ENCODE measurements at places on chromosomes 7 and 10.

DNA sequence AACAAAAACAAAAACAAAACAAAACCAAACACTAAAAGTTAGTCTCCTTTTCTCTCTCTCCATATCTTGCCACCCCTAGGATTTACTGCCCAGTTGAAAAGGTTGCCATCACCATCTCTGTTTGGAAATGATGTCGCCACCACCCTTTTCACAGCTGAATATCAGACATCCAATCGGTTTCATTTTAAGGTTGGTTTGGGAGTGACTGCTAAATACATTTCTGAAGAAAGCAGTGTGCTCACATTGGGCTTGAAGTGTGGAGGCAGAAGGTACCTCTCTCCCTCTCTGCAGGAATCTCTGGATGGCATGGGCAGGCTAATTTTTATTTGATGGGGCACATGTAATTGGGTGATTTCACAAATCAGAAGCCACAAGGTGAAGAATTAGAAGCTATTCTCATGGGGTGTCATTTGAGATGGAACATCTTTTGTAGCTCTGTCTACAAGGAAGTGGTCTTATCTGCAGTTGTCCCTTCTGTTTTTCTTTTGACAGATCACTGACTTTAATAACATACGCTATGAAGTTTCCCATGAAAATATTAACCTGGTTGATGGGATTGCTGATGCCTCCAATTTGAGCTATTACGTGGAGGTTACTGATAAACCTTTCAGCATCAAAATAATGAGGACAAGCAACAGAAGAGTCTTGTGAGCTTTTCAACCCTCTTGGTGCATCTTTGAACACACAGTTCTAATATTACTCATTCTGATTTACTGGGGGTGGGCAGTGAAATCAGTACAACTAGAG lies 20.1 kb downstream of the MGAM2 start:
- no peak for DNase-seq

DNA sequence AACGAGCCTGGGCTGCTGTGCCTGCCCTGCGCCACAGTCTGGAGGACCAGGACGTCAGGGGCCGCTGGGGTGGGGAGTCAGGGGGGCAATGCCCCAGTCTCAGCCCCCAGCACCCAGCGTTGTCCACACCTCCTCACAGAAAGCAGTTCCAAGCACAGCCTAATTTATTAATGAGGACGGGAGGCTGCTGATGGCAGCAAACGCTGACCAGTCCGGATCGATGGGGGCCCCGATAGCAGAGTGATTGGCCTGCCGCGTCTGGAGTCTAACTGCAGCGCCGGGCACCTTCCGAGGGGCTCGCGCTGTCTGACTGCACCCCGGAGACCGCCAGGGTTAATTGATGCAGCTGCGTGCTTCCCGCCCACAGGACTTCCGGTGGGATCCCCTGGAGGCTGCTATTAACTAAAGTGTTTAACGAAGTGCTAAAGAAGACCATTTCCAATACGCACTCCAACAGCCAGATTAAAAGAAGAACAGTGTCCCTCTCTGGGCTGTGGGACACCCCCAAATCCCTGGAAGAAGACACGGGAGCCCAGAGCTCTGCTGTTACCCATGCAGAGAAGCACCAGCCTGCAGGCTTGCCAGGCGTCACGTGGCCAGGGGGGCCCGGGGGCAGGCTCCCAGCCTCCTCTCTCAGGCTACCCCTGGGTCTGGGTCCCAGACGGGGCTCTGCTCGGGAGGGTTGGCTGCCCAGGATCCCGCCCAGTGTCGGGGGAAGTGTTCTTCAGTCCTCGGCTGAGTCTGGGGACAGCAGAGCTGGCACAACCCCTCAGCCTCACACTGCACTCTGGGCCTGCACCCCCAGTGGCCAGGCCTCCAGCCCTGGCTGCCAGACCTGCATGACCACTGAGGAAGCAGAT lies 63.8 kb downstream of the MICALL2 start:
- no peak for DNase-seq

DNA sequence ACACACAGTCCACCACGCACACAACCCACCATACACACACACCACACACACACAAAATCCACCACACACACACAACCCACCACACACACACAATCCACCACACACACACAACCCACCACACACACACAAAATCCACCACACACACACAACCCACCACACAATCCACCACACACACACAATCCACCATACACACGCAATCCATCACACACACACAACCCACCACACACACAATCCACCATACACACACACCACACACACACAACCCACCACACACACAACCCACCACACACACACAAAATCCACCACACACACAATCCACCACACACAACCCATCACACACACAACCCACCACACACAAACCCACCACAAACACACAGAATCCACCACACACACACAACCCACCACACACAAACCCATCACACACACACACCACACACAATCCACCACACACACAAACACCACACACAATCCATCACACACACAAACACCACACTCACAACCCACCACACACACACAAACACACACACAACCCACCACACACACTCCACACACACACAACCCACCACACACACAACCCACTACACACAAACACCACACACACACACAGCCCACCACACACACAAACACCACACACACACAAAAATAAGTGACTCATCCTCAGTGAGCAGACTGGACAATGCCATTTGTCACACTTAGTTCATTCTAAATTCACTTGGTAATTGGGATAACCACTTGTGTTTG lies 8.8 kb upstream of the REPIN1 start:
- DNase-seq, result no peak

- DNase-seq, result no peak
Observed at GRCh38 chr10:104284846-104285245, 15.9 kb downstream of the GSTO2 start.

GRCh38 chr10:44992070-44992731 lies 8.5 kb upstream of the ZNF22 start:
- DNase-seq, result no peak

DNA sequence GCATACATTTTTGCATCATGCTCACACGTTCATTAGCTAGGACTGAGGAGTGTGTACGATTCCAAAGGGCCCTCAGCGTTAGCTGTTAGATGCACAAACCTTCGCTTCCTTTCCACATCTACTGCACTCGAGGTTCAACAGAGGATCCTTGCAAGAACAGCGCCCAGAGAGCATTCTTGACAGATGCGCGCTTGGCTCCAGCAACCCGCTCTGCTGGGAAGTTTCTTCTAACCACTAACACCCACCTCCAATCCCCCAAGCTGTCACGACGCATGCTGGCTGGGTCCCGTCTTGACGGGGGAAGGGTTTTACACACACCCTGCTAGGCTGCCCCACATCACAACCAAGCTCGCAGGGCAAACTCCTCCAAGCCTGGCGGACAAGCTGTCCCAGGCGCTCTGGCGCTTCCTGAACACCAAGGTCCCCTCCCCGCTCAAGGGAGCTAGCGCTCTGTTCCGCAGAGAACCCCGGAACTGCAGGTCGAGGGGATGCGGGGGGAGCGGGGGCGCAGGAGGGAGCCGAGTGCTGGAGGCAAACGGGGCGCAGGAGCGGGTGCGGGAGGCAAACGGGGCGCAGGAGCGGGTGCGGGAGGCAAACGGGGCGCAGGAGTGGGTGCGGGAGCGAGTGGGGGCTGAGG lies 653 bp upstream of the ADRB1 start:
- DNase-seq, result peak; percentile 23

DNA sequence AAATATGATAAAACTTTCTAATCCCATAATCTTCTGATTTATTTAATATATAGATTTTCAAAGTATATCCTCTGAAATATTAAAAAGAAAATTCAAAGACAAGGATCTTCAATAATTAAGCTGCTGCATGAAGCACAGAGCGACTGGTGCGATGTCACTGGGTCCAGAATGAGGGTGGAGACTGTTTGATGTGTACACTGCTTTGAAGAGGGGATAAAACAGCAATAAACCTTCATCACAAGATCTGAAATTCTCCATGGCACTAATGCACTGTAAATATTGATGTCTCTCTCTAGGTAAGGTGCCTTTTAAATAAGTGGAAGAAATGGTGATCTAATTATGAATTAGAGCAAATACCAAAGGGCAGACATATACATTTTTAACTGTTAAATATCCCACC lies 337.8 kb downstream of the PARD3 start:
- DNase-seq, result no peak

DNA sequence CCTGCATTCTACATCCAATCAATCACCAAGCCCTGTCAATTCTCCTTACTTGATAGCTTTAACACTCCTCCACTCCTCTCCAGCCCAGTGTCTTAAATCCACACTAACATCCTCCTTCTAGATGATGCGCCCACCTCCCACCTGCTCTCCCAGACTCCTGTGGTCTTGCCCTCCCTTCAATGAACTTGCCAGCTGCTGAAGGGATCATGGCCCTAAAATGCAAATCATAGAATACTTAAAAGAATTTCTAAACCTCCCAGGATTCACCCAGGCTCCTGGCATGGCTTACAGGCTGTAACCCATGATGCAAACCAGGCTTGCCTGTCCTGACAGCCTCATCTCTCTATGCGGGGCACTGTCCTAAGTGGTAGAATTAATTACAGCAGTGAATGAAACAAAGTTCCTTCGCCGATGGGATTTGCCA lies 43.6 kb downstream of the SYPL1 start:
- DNase-seq, result no peak

DNA sequence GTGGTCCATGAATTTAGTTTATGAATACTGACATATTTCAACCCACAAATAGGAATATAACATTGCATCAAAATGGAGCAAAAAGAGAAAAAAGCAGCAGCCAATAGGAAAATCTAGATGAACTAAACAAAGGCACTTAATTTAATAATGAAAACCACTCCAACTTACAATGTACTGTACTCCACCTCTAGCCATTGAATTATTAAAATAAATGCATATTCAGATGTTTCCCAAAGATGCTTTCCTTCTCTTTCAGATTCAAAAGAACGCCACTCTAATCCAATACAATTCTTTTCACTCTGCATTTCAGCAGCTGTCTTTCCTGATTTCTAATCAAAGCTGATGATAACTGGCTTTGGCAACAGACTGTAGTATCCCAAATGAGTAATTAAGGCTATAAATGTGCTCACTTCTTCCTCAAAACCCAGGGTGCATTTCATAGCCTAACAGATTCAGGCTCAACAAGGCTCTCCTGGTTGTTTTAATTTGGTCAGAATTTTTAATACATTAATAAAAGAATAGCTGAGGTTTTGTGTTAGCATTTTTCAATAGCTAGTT lies 577.1 kb downstream of the PARD3 start:
- no peak for DNase-seq

DNA sequence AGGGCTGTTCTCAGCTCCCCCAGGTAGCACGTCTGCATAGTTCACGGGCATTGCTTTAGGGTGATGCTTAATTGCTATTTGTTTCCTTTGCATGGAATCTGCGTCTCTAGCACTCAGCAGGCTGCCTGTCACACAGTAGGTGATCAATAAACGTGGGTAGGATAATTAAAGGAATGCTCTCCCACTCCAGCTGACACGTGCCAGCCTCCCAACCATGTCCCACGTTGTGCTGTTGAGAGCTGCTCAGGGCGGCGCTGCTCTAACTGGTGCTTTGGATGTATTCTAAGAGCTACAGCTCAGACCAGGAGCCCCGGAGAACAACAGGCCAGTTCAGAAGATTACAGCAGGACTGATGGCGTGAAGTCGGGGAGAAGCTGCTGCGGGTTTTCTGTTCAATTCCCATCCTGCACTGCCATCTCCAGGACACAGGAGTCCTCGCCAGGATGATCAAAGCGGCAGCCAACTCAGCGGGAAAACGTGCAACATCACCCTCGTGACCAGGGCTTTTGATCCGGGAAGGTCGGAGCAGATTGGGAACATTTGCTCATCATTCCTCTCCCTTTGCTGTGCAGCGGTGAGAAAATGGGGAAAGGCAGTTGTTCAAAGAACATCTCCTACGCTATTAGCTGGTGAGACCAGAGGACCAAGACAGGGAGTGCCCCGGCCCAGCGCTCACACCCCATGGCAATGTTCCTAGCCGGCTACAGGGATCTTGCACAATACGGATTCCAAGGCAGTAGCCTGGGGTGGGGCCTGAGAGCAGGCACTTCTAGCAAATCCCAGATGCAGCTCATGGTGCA lies 50.5 kb upstream of the FOXK1 start:
- no peak for DNase-seq

- DNase-seq, result no peak
Observed at GRCh38 chr10:31918671-31919409, 9.8 kb downstream of the ARHGAP12 start.

GRCh38 chr10:94777886-94778458 lies 15.5 kb downstream of the CYP2C19 start:
- no peak for DNase-seq

- DNase-seq, result no peak
Observed at GRCh38 chr7:117401293-117402002, 25.8 kb downstream of the ASZ1 start.

GRCh38 chr10:6020826-6021225 lies 41.3 kb downstream of the IL2RA start:
- no peak for DNase-seq

- DNase-seq, result no peak
Observed at GRCh38 chr7:1033546-1034145, 10.7 kb upstream of the GPR146 start.
